ENCODE measurements at places on chromosomes 11 and 22.

GRCh38 chr22:37692627-37693285 lies 4.1 kb upstream of the TRIOBP start:
- no peak for DNase-seq

DNA sequence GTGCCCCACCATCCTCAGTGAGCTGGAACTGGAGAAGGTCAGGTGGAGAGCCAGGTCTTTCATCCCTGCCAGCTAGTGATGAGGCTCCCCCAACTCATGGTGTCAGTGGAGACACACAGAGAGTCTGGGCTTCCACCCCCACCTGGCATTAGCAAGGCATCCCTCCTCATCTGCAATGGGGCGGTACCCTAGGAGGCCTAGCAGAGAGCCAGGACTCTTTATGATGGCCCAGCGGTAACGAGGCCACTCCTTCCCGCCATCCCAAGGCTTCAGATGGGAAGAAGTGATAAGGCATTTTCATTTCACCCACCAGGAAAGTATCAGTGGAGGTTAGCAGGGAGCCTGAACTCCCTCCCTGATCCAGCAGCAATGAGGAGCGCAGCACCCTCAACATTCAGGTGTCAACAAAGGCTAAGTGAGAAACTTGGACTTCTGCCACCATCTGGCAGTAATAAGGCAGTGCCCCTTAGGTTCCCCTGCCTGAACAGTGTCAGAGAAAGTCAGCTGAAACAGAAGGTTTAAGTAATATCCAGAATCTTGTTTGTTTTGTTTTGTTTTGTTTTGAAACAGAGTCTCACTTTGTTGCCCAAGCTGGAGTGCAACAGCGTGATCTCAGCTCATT lies 40.5 kb upstream of the FBLN1 start:
- DNase-seq, result no peak

GRCh38 chr11:19428206-19429002 lies 187.7 kb upstream of the E2F8 start:
- DNase-seq, result no peak

DNA sequence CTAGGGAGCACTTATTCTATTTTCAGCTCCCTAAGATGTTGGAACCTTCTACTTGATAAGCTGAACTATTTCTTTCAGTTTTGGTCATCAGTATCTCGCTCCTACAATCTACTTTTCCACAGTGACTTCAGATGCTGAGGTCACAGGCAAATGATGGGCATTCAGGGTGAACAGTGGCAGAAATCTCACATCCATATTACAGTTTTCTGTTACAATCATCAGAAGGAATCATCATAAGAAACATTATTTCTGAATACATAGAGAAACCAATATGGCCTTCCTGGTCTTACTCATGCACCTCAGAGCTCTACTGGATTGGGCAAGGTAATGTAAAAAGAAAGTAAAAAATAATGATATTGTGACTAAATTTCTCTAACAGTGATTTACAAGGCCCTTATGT lies 39.4 kb upstream of the DDI1 start:
- no peak for DNase-seq

GRCh38 chr11:34840736-34841386 lies 75.3 kb downstream of the APIP start:
- no peak for DNase-seq

DNA sequence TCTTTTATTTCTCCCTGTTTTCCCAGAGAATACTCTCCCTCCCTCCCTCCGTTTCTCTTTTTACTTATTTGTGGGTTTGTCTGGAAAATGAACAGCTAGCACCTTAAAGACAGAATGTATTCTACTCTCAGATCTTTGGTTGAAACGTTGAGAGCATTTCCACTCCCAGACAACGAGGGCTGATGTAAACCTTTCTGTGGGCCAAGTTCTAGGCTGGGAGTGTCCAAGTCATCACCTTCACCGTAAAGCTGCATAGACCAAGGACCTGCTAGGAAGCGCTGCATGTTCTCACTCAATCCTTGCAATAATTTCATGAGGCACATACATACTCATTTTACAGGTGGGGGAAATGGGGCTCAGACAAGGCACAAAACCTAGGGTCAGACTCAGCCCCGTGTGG lies 32.4 kb downstream of the MYH9 start:
- DNase-seq, result no peak

GRCh38 chr22:36562261-36562835 lies 33.4 kb upstream of the EIF3D start:
- DNase-seq, result no peak

- no peak for DNase-seq
Measured at GRCh38 chr11:90204832-90205646, 17.8 kb downstream of the CHORDC1 start.

GRCh38 chr11:45385423-45385822 lies 99.3 kb upstream of the SYT13 start:
- DNase-seq, result no peak

- DNase-seq, result no peak
Measured at GRCh38 chr22:31230155-31230870, 18.2 kb downstream of the LIMK2 start.

- DNase-seq, result no peak
Measured at GRCh38 chr22:30445438-30446145, 20.0 kb downstream of the MTFP1 start.

GRCh38 chr11:22520521-22520920 lies 105.1 kb downstream of the FANCF start:
- DNase-seq, result no peak

DNA sequence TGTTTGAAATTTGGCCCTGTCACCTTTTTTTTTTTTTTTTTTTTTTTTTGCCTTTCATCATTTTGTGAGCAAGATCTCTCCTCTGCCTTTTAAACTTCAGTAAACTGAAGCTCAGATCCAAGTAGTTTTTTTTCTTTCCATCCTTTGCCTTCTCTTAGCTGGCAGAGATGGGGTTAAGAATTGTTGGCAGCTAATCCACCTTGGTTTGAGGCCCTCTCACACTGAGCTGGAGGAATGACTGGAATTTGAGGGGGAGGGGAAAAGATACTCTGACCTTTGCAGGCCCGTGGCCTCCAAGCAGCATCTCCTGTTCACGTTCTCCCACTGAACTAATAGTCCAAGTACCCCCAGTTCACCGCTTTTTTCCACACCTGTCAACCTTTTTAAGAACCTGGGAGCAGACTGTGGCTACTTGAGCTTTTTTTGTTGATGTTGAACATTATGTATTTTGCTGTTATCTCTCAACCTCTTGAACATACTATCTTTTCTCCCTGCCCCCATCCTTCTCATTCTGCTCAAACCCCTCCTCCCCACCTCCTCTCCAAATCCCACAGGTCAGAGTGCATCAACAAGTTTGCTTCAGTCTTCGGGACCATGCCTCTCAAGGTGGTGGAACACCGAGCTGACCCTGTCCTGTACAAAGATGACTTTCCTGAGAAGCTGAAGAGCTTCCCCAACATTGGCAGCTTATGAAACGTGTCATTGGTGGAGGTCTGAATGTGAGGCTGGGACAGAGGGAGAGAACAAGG lies 66.2 kb downstream of the ALX4 start:
- DNase-seq, result no peak

- DNase-seq, result no peak
Measured at GRCh38 chr11:94060401-94060800, 39.2 kb downstream of the HEPHL1 start.

DNA sequence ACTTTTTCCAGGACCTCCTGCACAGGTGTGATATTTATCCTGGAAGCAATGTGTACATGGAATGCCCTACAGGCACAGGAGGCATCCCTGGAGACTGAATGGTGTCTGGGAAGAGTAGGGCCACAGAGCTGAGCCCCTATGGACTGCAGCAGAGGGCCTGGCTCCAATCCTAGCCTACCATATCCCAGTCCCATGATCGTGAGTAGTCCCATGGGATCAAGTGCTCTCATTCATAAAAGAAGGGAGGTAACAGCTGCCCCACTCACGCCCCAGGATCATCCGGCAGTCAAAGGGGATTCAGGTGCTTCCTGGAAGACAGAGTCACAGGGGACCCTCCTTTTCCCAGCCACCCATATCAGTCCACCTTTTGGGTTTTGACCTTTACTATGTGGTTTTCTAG lies 24.0 kb downstream of the ANKK1 start:
- DNase-seq, result no peak

GRCh38 chr11:8019314-8020243 lies 32.4 kb downstream of the EIF3F start:
- no peak for DNase-seq

DNA sequence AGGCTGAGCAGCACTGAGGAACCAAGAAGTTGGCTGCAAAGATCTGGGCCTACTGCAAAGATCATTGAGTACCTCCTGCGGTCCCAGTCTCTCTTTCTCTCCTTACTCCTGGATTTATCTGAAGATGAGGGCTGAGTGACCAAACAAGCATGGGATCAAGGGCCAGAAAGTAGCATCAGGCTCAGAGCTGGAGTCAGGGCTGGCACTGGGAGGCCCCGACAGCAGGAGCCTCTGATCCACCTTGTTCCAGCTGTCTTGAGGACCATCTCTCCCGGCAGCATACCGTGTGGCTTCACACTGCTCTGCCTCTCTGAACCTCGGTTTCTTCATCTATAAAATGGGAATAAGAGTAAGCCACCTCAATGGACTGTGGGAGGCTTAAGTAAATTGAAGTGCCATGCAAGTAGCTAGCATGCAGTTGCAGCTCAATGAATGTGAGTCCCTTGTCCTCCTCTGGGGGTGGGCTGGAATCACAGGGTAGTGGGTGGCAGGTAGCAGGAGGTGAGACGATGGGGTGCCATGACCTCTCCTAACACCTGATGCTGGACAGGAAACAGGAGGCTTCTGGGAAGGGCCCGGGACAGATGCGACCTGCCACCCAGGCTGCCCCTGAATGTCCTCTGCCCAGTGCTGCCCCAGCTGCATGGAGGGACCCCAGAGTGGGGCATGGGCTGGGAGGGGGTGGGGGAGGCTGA lies 52.5 kb upstream of the PRDM11 start:
- DNase-seq, result no peak

DNA sequence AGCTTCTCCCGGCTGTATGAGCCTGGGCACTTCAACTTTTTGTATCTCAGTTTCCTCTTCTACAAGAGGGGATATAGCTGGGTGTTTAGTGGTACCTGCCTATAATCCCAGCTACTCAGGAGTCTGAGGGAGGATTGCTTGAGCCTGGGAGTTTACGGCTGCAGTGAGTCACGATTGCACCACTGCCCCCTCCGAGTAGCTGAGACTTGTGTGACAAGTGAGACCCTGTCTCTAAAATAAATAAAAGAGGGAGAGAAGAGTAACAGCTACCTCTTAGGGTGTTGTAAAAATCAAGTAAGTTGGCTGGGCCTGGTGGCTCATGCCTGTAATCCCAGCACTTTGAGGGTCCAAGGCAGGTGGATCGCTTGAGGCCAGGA lies 10.0 kb upstream of the CATSPER1 start:
- no peak for DNase-seq

DNA sequence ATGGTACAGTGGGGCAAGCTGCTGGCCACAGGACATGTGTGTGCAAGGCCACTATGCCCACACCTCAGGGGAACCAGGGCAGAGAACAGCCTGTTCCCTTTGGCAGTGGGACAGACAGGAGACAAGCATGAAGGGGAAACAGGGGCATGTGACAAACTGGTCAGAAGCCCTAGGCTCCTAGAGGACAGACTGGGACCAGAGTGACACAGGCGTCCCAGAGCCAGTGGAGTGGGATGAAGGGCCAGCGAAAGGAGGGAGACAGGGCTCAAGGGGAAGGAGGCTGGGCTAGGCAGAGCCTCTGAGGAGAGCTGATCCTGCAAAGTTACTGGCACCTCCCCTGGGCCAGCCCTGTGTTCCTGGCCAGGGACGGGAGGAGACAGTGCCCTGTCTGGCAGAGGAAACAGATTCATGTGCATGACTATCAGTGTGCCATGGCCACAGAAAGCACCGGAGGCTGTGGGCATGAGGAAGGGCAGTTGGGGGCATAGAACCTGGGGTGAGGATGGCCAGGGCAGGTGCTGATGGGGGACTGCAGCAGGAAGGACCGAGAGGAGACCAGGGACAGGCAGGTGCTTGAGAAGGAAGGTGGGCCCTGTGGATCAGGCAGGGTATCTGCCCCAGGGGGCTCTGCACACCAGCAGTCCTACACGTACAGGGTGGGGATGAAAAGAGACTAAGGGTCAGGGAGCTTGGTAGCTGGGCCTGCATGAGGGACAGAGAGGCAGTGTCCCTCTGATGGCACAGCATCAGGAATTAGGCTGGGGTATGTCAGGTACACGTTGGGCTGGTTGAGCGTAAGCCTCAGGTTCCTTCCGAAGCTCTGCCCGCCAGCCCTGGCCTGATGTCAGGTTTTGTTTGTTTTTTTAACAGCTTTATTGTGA lies 9.8 kb downstream of the DERL3 start:
- no peak for DNase-seq

DNA sequence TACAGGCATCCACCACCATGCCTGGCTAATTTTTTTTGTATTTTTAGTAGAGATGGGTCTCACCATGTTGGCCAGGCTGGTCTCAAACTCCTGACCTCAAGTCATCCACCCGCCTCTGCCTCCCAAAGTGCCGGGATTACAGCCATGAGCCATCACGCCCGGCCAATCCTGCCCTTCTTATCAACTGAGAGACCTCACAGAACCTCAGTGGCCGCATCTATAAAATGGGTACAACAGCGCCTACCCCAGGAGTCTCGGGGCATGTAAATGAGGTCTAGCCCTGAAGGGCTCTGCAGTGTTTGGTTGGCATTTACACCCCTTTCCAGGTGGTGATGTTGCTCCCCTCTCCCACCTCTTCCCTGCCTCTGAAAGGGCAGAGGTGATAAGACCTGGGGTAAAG lies 11.7 kb downstream of the SYNGR1 start:
- no peak for DNase-seq

- DNase-seq, result no peak
Measured at GRCh38 chr11:75303544-75304224, 47.8 kb downstream of the ARRB1 start.

- no peak for DNase-seq
Measured at GRCh38 chr11:44305470-44306051, 4.4 kb downstream of the ALX4 start.

DNA sequence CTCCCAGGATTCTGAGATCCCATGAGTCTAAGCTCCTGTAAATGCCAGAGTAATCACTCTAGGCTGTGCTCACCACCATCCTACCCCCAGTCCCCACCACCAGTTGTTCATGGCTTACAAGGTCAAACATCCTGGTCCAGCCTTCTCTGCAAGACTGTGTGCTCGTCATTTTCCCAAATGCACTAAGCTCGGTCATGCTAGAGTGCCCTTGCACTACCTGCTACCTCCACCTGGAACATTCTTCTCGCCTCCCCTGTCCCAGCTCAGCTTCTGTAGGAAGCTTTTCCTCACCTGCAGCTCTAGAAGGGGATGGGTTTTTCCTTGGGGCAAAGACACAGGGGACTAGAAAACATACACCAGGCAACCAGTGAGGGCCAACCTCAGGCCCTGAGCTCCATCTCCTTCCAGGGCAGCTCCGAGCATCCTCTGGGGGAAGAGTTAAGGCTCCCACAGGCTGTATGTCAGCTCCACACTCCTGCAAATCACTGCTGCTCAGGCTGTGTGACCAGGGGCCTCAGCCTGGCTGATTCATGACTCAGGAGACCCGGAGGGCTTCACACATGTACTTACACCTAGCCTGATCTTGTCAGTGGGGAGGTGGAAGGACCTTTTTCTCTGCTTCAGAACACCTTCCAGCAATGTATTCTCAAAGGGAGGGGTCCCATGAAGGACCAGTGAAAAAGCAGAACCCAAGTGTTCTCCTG lies 37.2 kb upstream of the CSNK2A3 start:
- DNase-seq, result no peak

GRCh38 chr11:12449961-12450715 lies 72.8 kb downstream of the PARVA start:
- DNase-seq, result no peak

- no peak for DNase-seq
Measured at GRCh38 chr22:17438026-17438425, 68.8 kb downstream of the CECR2 start.

All from stimulated activated CD8-positive, alpha-beta memory T cell treated with anti-CD3 and anti-CD28 coated beads, Interleukin-4, amount 100 ng/mL, for 1 hour (primary cell).